Activated naive CD4-positive, alpha-beta T cell treated with anti-CD3 and anti-CD28 coated beads, Interleukin-2, amount 10 ng/mL, durations not matched to agents 5 hours and 36 hours (primary cell): ENCODE measurements at places on chromosomes 11 and 22. TPM values are rescaled to one million over a fixed set of nuclear protein-coding genes. Genes with fewer than 3 reads are reported as not detected.

Gene YDJC
- 40.0 TPM for total RNA-seq

Gene FAM227A
- 0.13 TPM for total RNA-seq

Gene PRPF19
- 116 TPM for total RNA-seq

Gene MMP8
- total RNA-seq: not detected

Gene OR4A16
- total RNA-seq: not detected

Gene SERPING1
- not detected for total RNA-seq

Gene SYT8
- not detected for total RNA-seq

Gene FJX1
- total RNA-seq: 0.10 TPM

Gene RPS3
- total RNA-seq: 3,872 TPM

Gene GRIK4
- total RNA-seq: not detected

Gene CDK2AP2
- 93.6 TPM for total RNA-seq

Gene APOL6
- total RNA-seq: 74.0 TPM

Gene BEST1
- 0.10 TPM for total RNA-seq

Gene CSNK2A3
- 1.8 TPM for total RNA-seq

Gene UPK3A
- total RNA-seq: not detected

Gene OSBP
- 38.6 TPM for total RNA-seq

Gene APOL4
- 1.2 TPM for total RNA-seq

Gene CSRP3
- total RNA-seq: not detected

Gene LRRN4CL
- total RNA-seq: 0.14 TPM

Gene NRXN2
- total RNA-seq: not detected

Gene CD248
- 9.0 TPM for total RNA-seq

Gene ARHGAP20
- not detected for total RNA-seq

Gene IGF2
- not detected for total RNA-seq

Gene FOLR2
- total RNA-seq: not detected

Gene PICK1
- 16.5 TPM for total RNA-seq

Gene TMEM86A
- 2.3 TPM for total RNA-seq

Gene TMEM123
- total RNA-seq: 505 TPM

Gene EXPH5
- 2.8 TPM for total RNA-seq

Gene OR51I1
- not detected for total RNA-seq

Gene GDPD4
- not detected for total RNA-seq

Gene VSIG2
- 0.93 TPM for total RNA-seq
